ENCODE measurements at places on chromosomes 7 and 10. TPM values are rescaled to one million over a fixed set of nuclear protein-coding genes. Genes with fewer than 3 reads are reported as not detected.

- H3K27me3 ChIP-seq, result no peaks in the 10 kb centered on the region
- DNase-seq, result no peak
- no peak overlapping the region for H3K4me3 ChIP-seq
- H3K27ac ChIP-seq, result no peak overlapping the region
- H3K4me1 ChIP-seq, result no peaks in the 10 kb centered on the region
These were observed 68.9 kb upstream of the CARD11 start for GRCh38 chr7:3112479-3113134.

DNA sequence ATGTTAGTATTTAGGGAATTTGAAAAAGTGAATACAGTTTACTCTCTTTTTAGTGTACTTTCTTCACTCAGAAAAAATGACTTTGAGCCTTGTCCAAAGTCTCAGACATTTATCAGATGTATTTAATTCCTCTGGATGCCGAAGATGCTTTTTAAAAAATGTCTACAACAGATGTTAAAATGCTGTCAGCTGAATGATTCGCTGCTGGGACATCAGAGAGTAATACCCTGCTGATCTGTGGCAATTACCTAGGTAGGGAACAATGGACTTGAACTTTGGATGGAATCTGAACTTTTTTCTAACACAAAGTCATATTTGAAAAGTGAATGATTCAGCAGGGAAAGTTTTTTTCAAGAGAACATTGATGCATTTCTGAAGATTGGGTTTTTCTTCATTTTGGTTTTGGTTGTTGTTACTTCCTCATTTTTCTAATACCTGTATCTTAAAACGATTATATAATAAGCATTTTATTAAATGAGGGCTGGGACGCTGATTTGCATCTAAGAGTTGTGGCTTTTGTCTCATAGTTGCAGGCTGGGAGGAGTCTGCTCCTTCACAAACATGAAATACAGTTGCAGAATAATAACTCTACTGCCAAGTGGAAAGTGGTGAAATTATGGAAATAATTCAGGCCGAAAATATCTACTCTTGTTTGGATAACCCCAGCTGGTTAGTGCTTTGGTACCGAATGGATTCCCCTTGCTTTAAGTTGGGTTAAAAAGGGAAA is 98.0 kb downstream of the SPAG6 start:
- H3K4me1 ChIP-seq, result peaks cover 3% of the 10 kb centered on the region
- H3K36me3 ChIP-seq, result no peaks in the 10 kb centered on the region
- DNase-seq, result no peak
- H3K27me3 ChIP-seq, result peaks cover 13% of the 10 kb centered on the region
- no peak overlapping the region for H3K27ac ChIP-seq

DNA sequence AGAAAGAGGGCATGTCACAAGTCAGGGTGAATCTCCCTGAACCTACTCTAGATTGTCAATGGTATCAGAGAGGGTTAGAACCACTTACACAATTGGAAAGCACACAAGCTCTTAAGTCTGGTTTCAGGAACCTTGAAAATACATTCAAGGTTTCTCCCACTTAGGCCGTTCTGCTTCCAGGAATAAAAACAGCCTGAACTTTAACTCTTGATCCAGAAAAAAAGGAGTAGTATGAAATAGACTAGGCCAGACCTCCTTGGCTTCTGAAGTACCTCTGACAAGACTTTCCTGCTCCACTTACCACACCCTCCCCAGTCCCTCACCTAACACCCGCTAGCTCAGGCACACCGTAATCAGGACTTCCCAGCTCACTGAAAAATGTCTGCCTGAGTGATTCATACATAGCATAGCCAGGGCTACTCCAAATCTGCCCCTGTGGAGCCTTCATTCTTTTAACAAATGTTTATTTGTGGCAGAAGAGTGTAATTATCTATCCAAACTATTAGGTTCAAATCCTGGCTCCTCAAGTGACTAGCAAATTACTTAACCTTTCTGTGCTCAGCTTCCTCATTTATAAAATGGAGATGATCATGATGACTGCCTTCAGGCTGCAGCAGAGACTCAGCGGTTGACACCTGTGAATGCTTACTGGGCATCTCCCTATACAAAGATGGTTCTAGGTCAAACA is 30.3 kb upstream of the IL6 start:
- H3K4me3 ChIP-seq, result no peak overlapping the region
- H3K36me3 ChIP-seq, result no peaks in the 10 kb centered on the region
- peak; percentile 40 for DNase-seq
- peaks cover 9% of the 10 kb centered on the region for H3K4me1 ChIP-seq

DNA sequence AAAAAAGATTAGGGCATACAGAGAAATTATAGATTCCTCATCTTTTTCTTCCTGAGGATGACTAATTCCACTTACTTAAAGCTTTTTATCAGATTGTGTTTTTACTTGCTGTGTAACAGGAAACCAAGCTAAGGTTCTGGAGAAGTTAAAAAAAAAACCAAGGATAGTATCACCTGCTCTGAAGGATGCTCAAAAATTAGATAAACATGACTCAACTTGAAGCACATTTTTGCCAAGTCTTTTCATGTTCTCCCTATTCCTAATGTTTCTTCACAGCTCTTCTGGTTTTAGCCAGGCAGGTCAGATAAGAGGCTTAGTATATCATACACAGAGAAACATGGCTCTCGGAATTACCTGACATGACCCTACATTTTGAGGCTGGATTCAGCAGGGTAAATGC is 90.3 kb downstream of the CPEB3 start:
- DNase-seq, result no peak
- no peaks in the 10 kb centered on the region for H3K36me3 ChIP-seq
- no peak overlapping the region for H3K27ac ChIP-seq
- H3K4me3 ChIP-seq, result no peak overlapping the region

DNA sequence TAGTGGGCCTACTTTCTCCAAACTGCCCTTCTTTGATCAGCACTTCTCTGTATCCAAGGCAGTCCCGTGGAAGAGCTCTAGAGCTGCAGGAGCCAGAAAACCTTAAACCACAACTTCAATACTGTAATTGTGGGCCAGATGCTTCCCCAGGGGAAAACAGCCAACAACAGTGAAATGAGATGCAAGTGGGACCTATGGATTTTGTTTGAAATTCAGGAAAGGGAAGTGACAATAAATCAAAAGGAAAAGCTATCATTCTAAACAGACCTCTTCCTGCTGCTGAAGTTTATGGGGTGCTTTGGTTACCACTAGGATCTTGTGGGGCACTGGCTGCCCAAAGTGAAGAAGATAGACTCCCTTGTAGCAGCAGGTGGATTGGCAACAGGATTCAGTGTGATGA is 1031.7 kb downstream of the LRMDA start:
- no peaks in the 10 kb centered on the region for H3K4me1 ChIP-seq
- H3K27ac ChIP-seq, result no peak overlapping the region
- no peaks in the 10 kb centered on the region for H3K36me3 ChIP-seq
- no peak overlapping the region for H3K4me3 ChIP-seq
- DNase-seq, result no peak
- no peaks in the 10 kb centered on the region for H3K27me3 ChIP-seq

Gene CDHR1
- total RNA-seq, result 0.03 TPM

Gene ACTR3C
- total RNA-seq, result not detected

GRCh38 chr10:97922022-97922758 is 72.5 kb downstream of the GOLGA7B start:
- H3K27me3 ChIP-seq, result peaks cover 18% of the 10 kb centered on the region
- H3K36me3 ChIP-seq, result no peaks in the 10 kb centered on the region
- no peak overlapping the region for H3K4me3 ChIP-seq

- no peaks in the 10 kb centered on the region for H3K27me3 ChIP-seq
- H3K27ac ChIP-seq, result no peak overlapping the region
- DNase-seq, result no peak
- H3K4me3 ChIP-seq, result no peak overlapping the region
- H3K36me3 ChIP-seq, result no peaks in the 10 kb centered on the region
These were observed 30.0 kb upstream of the CDH23 start for GRCh38 chr10:71366690-71367089.

DNA sequence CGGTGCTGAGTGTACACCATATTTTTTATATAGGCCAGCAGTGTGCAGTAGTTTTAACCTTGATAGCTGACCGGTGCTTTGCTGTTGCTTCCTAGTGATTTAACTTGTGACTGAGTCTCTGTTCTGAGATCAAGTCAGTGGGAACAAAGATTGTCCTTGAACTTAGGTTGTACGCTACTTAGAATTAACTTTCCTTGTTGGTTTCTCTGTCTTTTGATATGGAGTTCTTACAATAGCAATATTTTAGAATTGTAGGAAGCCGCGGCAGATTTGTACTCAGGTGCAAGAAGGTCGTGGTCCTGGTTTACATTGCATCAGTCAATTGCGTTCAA is 1.3 kb downstream of the DDX21 start:
- DNase-seq, result no peak
- no peaks in the 10 kb centered on the region for H3K27me3 ChIP-seq
- peaks cover 9% of the 10 kb centered on the region for H3K4me1 ChIP-seq
- peaks cover 59% of the 10 kb centered on the region for H3K36me3 ChIP-seq
- peak overlapping the region; percentile 76 for H3K27ac ChIP-seq
- H3K4me3 ChIP-seq, result peak overlapping the region; percentile 84

DNA sequence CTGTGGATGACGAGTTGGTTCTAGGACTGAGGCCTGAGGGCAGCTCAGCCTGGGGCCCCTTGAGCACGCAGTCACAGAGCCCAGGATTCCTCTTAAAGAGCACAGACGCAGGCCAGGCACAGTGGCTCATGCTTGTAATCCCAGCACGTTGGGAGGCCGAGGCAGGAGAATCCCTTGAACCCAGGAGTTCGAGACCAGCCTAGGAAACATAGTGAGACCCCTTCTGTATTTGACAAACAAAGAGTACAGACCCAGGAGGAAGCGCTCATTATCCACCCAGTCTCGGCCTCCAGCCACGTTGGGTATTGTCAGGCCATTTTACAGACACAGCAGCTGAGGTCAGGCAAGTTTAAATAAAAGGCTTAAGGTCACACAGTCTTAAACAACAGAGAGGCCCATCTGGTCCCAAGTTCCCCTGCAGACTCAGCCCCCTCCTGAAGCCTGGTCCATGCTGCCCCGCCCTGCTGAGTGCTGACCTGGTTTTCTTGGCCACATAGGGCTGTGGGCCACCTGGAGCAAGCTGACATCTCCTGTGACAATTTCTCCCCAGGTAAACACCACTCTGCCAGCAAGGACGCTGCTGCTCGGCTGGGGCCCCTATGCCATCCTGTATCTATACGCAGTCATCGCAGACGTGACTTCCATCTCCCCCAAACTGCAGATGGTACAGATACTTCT is 12.6 kb downstream of the RGR start:
- DNase-seq, result peak; percentile 20
- H3K4me3 ChIP-seq, result no peak overlapping the region
- H3K4me1 ChIP-seq, result no peaks in the 10 kb centered on the region
- no peaks in the 10 kb centered on the region for H3K36me3 ChIP-seq
- H3K27ac ChIP-seq, result no peak overlapping the region
- H3K27me3 ChIP-seq, result no peaks in the 10 kb centered on the region
